ENCODE measurements at places on chromosomes 3 and 15.
A peak's percentile ranks its signal among the peaks of the same experiment; 100 is the strongest.

DNA sequence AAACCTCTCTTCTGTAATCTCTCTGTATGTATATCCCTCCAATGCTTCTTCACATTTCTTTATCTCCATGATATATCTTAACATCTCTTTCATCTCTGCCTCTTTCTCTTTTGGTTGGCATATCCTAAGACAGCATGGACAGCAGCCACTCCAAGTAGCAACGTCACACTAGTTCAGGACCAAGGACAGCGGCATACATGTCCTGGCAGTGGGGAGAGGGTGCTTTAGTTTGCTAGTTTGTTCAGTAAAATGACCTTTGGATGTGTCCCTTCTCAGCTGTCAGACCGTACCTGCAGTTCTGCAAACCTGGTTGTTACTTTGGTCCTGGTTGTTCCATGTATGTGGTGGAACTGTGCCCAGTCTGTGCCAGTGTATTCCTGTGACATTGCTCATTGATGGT lies 225.6 kb upstream of the ROPN1 start:
- peak; percentile 83 for DNase-seq

- peak; percentile 65 for DNase-seq
These were observed 93.1 kb downstream of the STAG1 start for GRCh38 chr3:136658946-136659682.

DNA sequence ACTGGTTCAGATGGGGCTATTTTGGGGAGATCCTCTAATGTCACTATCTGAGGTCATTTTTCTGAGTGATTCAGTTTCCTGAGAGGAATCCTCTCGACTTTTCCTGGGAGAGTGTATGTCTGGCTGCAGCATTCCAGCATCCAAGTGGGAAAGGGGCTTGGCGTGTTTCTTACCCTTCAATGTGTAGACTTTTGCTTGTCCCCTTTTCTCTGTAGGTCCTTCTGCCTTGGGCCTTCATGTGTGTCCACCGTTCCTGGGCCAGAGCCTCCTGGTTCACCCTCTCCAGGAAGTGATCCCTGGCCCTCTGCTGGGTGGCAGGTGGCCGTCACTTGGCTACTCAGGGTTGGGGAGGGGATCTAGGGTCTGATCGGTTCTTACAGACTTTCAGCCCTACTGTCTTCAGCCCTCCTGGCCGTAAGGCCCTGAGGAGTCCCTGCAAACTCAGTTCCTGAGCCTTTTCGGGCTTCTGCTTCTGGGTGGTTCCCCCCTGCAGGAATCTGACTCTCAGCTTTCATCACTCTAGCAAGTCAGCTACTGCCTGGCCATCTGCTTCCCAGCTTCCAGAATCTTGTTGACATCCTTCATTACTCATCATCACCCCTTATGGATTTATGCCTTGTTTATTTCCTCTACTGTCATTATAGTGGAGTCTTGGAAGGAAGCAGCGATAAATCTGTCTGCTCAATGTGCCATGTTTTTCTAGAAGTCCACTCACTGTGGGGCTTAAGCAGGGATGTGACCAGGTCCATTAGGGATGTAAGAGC lies 36.5 kb downstream of the GOLGA6L10 start:
- DNase-seq: peak; percentile 55

DNA sequence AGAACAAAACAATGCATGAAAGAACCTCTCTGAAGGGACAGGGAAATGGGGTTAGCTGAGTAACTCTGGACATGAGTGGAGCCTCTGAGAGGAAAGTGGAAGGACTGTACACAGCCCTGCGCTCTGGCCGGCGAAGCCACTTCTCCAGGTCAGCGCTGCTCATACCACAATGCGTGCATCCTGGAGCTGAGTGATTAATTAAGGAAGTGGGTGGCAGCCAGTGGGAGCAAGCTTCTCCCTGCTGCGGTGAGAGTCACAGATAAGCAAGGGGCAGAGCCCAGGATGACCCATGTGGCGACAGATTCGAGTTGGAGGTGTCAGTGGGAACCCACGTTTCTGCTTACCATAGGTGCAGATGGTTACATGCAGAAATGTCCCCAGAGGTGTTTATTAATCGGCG lies 48.0 kb downstream of the KLF15 start:
- DNase-seq: no peak

- no peak for DNase-seq
These were observed 196.1 kb downstream of the CNTN6 start for GRCh38 chr3:1288805-1289494.

- DNase-seq: peak; percentile 80
These were observed 148.4 kb upstream of the CGNL1 start for GRCh38 chr15:57227899-57228298.

DNA sequence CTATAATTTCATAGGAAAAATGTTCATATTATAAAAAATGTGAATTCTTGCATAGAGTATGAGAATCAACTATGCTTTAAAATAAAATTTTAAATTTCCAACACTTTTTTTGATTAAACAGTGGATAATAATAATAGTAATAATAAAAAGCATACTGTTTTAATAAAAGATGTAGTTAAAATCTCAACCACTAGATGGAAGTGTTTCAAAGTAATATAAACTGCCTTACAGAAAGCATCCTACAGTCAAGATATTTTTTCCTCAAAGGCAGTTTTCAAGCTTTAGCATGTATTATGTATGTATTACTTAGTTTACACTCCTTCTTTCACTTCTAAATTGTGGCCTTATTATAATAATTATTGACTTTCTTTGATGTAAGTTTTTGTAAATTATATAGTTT lies 217.5 kb downstream of the CHL1 start:
- peak; percentile 12 for DNase-seq

Measured in fibroblast of skin of scalp (primary cell).